ENCODE measurements at places on chromosomes 5 and 9. TPM values are rescaled to one million over a fixed set of nuclear protein-coding genes. Genes with fewer than 3 reads are reported as not detected.

DNA sequence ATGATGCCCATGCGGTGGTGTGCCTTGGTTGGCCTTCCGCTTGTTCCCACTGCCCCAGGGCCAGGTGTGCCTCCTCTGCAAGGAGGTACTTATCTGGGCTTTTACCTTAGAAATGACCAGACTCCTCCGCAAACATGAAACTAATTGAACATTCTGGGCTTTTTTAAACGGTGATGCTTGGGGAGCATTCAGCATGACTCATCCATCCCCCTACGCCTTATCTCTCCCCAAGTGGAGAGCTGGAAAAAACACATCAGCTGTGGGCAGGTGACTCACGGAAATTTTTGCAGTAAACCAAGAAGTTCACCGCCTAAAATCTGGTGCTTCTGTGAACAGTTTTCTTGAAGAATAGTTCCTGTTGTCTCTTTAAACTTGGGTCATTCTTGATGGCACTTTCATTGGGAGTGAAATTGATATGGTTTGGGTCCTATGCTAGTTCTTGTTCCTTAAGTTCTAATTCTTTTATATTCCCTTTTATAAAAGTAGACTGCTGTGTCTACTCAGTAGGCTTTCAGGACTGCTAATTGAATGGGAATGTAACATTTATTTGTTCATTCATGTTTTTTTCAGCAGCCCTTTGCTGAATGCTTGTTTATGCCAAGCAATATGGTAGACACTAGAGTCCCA, 39.6 kb downstream of the SFXN1 start:
- no peak for DNase-seq

DNA sequence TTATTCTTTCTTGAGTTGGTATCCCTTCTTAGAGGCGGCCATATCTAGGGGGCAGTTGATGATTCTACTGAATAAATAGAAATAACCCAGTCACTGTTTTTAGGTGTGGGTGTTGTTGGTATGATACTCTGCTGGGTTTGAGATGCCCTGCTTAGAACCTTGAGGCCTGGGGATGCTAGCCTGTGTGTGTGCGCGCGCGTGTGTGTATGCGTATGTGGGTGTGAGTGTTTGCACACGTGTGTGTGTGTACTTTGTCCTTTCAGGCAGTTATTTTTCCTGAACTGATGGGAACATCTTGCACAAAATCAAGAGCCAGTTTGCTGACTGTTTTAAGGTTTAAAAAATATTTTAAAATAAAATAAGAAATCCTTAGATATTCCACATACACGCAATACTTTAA, 3.3 kb downstream of the SLC28A3 start:
- no peak for DNase-seq

DNA sequence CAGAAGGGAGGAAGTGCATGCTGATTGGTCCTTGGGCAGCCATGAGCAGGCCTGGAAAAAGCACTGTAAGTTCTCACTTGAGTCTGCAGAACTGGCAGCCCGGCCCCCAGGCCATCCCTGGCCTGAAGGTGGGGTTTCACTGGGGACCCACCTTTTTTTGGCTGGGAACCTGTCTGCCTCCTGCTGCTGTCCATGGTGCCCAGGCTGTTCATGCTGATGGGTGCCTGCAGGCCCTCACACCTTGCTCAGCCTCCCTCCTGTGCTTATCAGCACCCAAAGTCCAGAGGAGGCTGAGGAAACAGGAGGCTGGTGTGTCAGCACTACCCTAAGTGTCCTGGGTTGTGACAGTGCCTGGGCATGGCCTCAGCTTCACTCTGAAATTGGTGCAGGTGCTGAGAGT, 134.4 kb upstream of the SPRY4 start:
- DNase-seq: no peak

DNA sequence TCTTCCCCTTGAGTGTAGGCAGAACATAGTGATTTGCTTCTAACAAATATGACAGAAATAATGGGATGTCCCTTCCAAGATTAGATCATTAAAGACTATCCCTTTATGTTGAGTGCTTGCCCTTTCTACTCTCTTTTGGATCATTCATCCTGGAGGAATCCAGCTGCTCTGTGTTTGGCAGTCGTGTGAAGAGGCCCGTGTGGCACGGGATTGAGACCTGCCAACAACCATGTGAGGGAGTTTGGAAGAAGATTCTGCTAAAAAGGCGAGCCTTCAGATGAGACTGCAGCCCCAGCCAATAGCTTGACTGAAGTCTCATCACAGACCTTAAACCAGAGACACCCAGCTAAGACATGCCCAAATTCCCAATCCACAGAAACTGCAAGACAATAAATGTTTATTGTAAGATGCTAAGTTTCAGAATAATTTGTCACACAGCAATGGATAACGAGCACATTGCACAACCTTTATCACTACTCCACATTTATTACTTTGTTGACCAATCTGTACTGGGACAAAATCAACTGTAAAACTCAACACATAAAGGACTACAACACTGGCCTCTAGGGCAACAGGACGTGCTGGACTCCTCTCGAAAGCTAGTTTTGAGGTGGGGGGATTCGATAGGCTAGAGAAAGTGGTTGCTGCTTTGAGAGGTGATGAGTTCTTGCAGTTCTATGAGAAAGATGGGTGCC, 42.8 kb downstream of the ANGPTL2 start:
- no peak for DNase-seq

- DNase-seq: no peak
Observed at GRCh38 chr5:159456722-159457465, 126.6 kb upstream of the IL12B start.

GRCh38 chr5:172395483-172395882, 58.8 kb downstream of the SH3PXD2B start:
- no peak for DNase-seq

DNA sequence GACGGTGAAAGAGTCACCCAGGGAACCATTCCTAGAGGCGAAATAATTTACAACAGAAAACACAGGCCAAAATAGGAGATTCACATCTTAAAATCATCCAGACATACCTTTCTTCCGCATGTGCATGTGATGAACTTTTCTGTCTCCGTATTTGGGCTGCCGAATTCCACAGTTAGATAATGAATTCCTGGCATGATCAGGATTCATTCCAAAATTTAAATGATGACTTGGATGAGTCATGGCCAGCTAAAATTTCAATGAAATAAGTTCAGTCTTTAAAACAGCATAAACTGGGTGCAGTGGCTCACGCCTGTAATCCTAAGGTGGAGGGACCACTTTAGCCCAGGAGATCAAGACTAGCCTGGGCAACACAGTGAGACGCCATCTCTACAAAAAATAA, 82.7 kb downstream of the DROSHA start:
- no peak for DNase-seq

GRCh38 chr5:137836997-137837396, 30.7 kb upstream of the MYOT start:
- DNase-seq: no peak

Gene MYOZ3
- total RNA-seq: 4.0 TPM

Gene CCNJL
- 6.8 TPM for total RNA-seq

Gene OTULINL
- 4.9 TPM for total RNA-seq

Gene TNFSF15
- total RNA-seq: not detected
